ENCODE measurements at places on chromosomes 1 and 21. TPM values are rescaled to one million over a fixed set of nuclear protein-coding genes. Genes with fewer than 3 reads are reported as not detected.

DNA sequence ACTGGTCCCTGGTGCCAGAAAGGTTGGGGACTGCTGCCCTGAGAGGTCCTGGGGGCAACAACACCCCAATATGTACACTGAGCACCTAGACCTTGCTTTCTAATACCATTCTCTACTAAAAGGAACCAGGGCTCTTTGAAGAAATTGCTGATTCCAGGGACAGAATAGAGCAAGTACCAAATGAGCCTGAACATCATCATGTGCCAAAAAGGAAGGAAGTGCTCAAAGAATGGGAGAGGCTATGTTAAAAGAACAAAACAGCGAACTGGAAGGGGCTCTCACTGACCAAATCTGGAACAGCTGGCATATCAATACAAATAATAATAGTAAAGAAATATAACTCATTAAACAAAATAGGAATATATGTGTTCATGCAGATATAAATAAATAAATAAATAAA, 50.8 kb downstream of the PIK3R3 start:
- H3K27ac ChIP-seq: no peak overlapping the region
- no peak overlapping the region for H3K4me3 ChIP-seq
- H3K27me3 ChIP-seq: no peaks in the 10 kb centered on the region
- H3K36me3 ChIP-seq: no peaks in the 10 kb centered on the region

GRCh38 chr1:20928146-20928545, 141.0 kb upstream of the HP1BP3 start:
- no peak overlapping the region for H3K4me3 ChIP-seq
- H3K36me3 ChIP-seq: peaks cover 3% of the 10 kb centered on the region
- DNase-seq: no peak
- no peaks in the 10 kb centered on the region for H3K27me3 ChIP-seq
- H3K4me1 ChIP-seq: peaks cover 1% of the 10 kb centered on the region

- no peaks in the 10 kb centered on the region for H3K27me3 ChIP-seq
- DNase-seq: no peak
- H3K4me1 ChIP-seq: peaks cover 6% of the 10 kb centered on the region
- H3K4me3 ChIP-seq: peak within 1 kb of the TSS; percentile 91
- peaks cover 1% of the 10 kb centered on the region for H3K36me3 ChIP-seq
Observed at GRCh38 chr21:42513151-42513984, at the start of gene SLC37A1. Gene SLC37A1 (plus strand): TSS chr21:42513852. CDS start chr21:42518455, 4,603 bp downstream.

- no peaks in the 10 kb centered on the region for H3K36me3 ChIP-seq
- DNase-seq: no peak
- no peaks in the 10 kb centered on the region for H3K4me1 ChIP-seq
Observed at GRCh38 chr1:192382758-192383157, 66.0 kb downstream of the RGS21 start.

DNA sequence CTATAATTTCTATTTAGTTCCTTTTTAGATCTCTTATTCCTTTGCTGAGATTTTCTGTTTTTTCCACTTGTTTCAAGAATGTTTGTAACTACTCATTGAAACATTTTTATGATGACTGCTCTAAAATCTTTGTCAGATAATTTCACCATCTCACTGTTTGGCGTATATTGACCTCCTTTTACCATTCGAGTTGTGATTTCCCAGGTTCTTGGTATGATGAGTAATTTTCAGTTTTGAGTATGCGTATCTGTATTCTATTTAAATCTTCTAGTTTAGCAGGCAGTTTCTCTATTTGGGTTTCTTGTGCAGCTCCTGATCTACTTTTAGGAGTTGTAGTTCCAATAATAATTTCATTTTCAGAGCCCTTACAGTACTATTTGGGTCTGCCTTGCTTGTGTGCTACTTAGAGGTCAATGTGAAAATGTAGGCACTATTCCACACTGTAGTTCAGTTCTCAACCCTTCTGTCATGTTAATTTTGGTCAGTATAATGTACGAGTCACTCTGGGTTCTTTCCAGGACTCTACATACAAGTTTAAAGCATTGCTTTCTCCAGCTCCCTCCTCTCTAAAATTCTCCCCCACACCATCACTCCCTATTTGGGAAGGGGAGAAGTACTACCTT, 115.5 kb downstream of the ACBD6 start:
- H3K4me3 ChIP-seq: no peak overlapping the region
- no peaks in the 10 kb centered on the region for H3K4me1 ChIP-seq
- DNase-seq: no peak
- H3K27ac ChIP-seq: no peak overlapping the region
- no peaks in the 10 kb centered on the region for H3K36me3 ChIP-seq
- no peaks in the 10 kb centered on the region for H3K27me3 ChIP-seq

- no peak overlapping the region for H3K4me3 ChIP-seq
- H3K27ac ChIP-seq: no peak overlapping the region
- no peaks in the 10 kb centered on the region for H3K27me3 ChIP-seq
- H3K36me3 ChIP-seq: no peaks in the 10 kb centered on the region
Observed at GRCh38 chr1:207845109-207845508, 65.8 kb downstream of the CD34 start.

DNA sequence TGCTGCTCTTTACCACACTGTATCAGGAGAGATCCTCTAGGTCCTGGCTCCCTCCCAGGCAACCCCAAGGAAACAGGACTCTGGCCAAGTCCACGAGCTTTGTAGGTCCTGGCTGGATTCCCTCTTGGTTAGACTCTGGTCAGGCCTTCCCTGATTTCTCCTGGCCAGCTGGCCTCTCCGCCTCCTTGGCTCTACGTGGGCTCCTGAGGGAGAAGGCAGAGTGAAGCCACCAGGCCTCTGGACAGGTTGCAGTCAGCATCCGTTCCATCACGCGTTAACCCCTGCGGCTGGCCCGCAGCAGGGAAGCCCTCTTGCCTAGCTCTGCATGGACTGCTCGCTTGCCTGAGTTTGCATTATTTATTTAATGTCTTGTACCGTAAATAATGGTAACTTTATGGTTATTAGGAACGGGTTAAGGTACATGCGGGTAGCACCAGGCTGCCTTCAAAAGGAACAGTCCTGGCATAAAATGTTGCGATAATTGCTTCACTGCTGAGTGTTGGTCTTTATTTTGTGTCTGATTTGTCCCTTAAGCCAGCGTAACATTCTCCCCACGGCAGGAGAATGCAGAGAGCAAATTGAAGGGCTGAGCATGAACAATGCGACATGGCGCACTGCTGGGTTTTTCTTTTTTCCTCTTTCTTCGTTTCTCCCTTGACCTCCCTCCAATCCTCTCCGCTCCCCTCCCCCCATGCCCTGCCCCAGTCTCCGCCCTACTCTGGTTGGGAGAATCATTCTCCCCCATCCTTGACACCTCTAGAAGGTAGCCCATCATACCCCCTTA, 100.3 kb downstream of the RNF220 start:
- no peaks in the 10 kb centered on the region for H3K27me3 ChIP-seq
- H3K36me3 ChIP-seq: no peaks in the 10 kb centered on the region
- H3K27ac ChIP-seq: no peak overlapping the region
- DNase-seq: no peak

- H3K36me3 ChIP-seq: no peaks in the 10 kb centered on the region
- no peak for DNase-seq
- H3K27ac ChIP-seq: no peak overlapping the region
- no peaks in the 10 kb centered on the region for H3K4me1 ChIP-seq
Observed at GRCh38 chr1:76835203-76835602, 32.1 kb upstream of the ST6GALNAC5 start.

DNA sequence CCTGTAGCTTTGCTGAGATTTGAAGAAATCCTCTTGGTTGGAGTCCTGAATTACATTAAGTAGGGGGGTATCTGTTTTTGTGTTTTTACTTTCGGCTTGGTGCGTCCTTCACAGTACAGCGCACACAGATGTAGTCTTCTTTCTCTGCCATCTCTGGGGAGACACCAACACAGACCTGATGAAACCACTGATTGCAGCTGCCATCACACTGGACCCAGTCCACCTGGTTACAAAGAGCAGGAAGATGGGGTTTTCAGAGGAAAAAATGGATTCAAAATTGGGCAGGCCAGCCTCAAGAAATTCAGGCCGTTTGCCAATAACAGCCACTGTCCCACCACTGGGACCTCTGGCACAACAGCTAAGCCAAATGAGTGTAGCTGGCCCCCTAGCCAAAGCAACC, 18.7 kb upstream of the SYT2 start:
- peaks cover 12% of the 10 kb centered on the region for H3K36me3 ChIP-seq
- no peaks in the 10 kb centered on the region for H3K27me3 ChIP-seq
- no peak for DNase-seq
- no peak overlapping the region for H3K27ac ChIP-seq
- H3K4me1 ChIP-seq: no peaks in the 10 kb centered on the region

- H3K27ac ChIP-seq: no peak overlapping the region
- H3K4me1 ChIP-seq: no peaks in the 10 kb centered on the region
- H3K27me3 ChIP-seq: no peaks in the 10 kb centered on the region
- no peaks in the 10 kb centered on the region for H3K36me3 ChIP-seq
- no peak overlapping the region for H3K4me3 ChIP-seq
- no peak for DNase-seq
Observed at GRCh38 chr1:32427264-32427963, 33.2 kb upstream of the BSDC1 start.

DNA sequence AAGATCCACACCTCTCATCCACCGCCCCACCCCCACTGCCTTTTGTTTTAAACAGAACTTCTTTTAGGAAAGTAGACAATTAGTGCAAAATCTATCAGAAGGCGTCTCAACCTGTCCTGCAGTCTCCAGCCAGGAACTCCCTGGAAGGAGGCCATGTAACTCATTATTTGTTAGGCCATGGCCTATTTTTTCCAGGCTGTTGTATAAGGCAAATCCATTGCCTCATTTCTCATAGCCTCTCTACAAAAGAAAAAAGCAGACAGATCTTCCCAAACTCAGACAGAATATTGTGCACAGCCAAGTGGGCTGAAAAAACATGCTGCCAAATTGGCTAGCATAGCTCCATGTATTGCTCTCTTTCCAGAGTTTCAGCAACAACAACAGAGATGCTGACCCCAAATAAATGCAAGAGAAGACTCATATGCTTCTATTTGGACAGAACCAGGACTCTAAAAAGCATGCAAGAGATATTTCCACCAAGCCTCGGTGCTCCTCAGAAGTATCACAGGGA, 770.7 kb upstream of the CXADR start:
- H3K27me3 ChIP-seq: no peaks in the 10 kb centered on the region
- no peak overlapping the region for H3K27ac ChIP-seq
- no peaks in the 10 kb centered on the region for H3K36me3 ChIP-seq
- H3K4me1 ChIP-seq: no peaks in the 10 kb centered on the region

GRCh38 chr1:27032119-27032461, 19.4 kb upstream of the TENT5B start:
- no peaks in the 10 kb centered on the region for H3K4me1 ChIP-seq
- no peak for DNase-seq
- no peak overlapping the region for H3K4me3 ChIP-seq
- peak overlapping the region; percentile 43 for H3K27ac ChIP-seq
- no peaks in the 10 kb centered on the region for H3K36me3 ChIP-seq

DNA sequence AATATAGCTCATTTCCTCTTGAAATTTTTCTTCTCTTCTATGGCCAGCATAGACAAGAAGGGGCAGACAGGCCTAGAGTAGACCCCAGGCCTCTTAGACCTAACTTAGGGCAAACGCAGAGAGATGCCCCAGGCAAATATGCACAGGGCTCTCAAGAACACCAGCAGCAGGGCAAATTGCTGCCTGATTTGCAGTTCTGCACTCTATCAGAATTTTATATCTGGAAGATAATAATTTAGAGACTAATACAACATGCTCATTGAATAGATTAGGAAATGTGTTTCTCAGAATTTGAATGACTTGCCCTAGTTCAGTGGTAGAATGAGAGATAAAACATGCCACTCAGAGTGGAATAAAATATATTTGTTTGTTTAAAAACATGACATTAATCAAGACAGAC, 200.4 kb upstream of the ADGRL2 start:
- no peaks in the 10 kb centered on the region for H3K4me1 ChIP-seq
- H3K4me3 ChIP-seq: no peak overlapping the region
- H3K27me3 ChIP-seq: no peaks in the 10 kb centered on the region
- no peaks in the 10 kb centered on the region for H3K36me3 ChIP-seq

DNA sequence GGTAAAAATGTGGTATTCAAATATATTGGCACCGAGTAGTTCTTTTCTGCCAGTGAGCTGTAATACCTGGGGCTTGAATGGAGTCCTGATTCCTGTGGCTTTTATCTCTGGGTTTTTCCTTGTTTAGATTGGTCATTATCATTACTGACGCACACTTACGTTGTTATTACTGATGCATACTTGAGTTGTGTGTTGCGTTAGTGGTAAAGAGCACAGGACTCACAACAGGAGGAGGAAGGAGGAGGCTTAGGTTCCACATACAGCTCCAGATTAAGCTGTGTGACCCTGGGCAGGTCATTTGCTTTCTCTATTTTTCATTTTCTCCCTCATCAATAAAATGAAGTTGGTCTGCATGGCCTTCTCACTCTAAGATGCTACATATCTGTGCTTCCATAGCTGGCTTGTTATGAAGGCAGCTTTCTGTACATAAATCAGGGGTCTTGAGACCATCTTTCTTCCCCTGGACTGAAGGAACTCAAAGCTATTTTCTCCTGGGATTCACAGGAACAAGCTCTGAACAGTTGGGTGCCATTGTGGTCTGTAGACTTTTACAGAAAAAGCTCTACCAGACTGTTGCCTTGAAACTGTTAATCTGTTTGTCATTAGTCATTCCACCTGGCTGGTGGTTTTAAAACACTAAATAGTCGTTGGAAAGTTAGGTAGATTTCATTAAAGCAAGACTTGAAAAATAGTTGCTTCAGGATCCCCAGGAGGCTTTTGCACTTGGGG, 5.6 kb downstream of the ARID1A start:
- H3K4me3 ChIP-seq: no peak overlapping the region
- H3K27me3 ChIP-seq: no peaks in the 10 kb centered on the region
- DNase-seq: no peak
- H3K4me1 ChIP-seq: peaks cover 78% of the 10 kb centered on the region

- no peak overlapping the region for H3K27ac ChIP-seq
- no peaks in the 10 kb centered on the region for H3K36me3 ChIP-seq
- no peak overlapping the region for H3K4me3 ChIP-seq
- peaks cover 31% of the 10 kb centered on the region for H3K4me1 ChIP-seq
- no peaks in the 10 kb centered on the region for H3K27me3 ChIP-seq
- no peak for DNase-seq
Observed at GRCh38 chr1:234521836-234522235, 42.9 kb upstream of the TARBP1 start.

The OR14K1 gene
- not detected for total RNA-seq

The KLHDC9 gene
- total RNA-seq: 1.9 TPM

The HES4 gene
- total RNA-seq: 1.7 TPM

The PLA2G4A gene
- total RNA-seq: 1.4 TPM

The KIFAP3 gene
- 8.4 TPM for total RNA-seq

The SLFNL1 gene
- 0.09 TPM for total RNA-seq

The FGR gene
- total RNA-seq: 20.2 TPM

The GPR161 gene
- 1.0 TPM for total RNA-seq

The DNM3 gene
- 1.3 TPM for total RNA-seq

The IQGAP3 gene
- under 0.01 TPM for total RNA-seq

The DNAJC6 gene
- total RNA-seq: 35.0 TPM

The LY9 gene
- total RNA-seq: 1.5 TPM

The LCE2B gene
- total RNA-seq: not detected

The FCGR3A gene
- total RNA-seq: 37.7 TPM

The PM20D1 gene
- total RNA-seq: 0.14 TPM

The CRNN gene
- total RNA-seq: 0.05 TPM

Data from liver (tissue), 10 donors.